Bronchus fibroblast of lung (primary cell): ENCODE measurements at places on chromosomes 16 and 17. TPM values are rescaled to one million over a fixed set of nuclear protein-coding genes. Genes with fewer than 3 reads are reported as not detected.

The OR1A1 gene
- total RNA-seq, result not detected in 2 replicates

The SDR42E1 gene
- total RNA-seq, result 2.0 and 2.4 TPM in 2 replicates

The FOXC2 gene
- 4.9 and 5.5 TPM in 2 replicates for total RNA-seq

The CHAD gene
- not detected in 2 replicates for total RNA-seq

The STH gene
- not detected in 2 replicates for total RNA-seq

The MYOCD gene
- total RNA-seq, result under 0.01 TPM in 2 replicates

The KRT34 gene
- 0.89 and 1.0 TPM in 2 replicates for total RNA-seq

The OR3A1 gene
- total RNA-seq, result not detected in 2 replicates

The CCDC102A gene
- total RNA-seq, result 9.1 and 10.9 TPM in 2 replicates

The NHLRC4 gene
- 0.50 and 0.59 TPM in 2 replicates for total RNA-seq

The LAT gene
- total RNA-seq, result 1.2 and 1.8 TPM in 2 replicates

The STAC2 gene
- total RNA-seq, result 0.15 TPM in 1 of 2 replicates, not detected in the other

The KRTAP9-8 gene
- total RNA-seq, result not detected in 2 replicates

The KRTAP2-2 gene
- total RNA-seq, result not detected in 2 replicates

The TBC1D3 gene
- not detected in 2 replicates for total RNA-seq
